T-cell (primary cell): ENCODE measurements at places on chromosomes 3 and 15.

- H3K4me3 ChIP-seq: no peak overlapping the region
- no peak for DNase-seq
- no peak overlapping the region for H3K27ac ChIP-seq
- no peaks in the 10 kb centered on the region for H3K4me1 ChIP-seq
- H3K27me3 ChIP-seq: peaks cover 24% of the 10 kb centered on the region
Observed at GRCh38 chr15:70156671-70157271, 59.1 kb upstream of the TLE3 start.

DNA sequence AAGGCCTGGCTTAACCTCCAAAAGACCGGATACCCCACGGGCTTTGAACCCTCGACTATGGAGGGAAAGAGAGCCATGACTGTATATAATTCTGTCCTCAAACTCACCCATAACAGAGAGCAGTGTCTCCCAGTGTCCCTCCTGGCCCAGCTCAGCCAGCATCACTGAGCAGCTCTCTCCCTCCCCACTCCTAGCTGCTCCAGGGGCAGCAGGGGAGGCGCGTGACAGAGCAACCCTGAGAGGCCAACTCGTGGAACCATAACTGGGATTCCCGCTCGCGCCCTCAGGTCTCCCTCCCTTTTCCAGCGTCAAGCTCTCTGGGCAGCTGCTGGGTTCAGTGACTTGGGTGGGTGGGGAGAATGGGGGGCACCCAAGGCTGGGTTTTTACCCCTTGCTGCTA lies 561 bp upstream of the CPLX3 start:
- H3K4me1 ChIP-seq: peaks cover 11% of the 10 kb centered on the region
- H3K4me3 ChIP-seq: no peak overlapping the region
- H3K36me3 ChIP-seq: no peaks in the 10 kb centered on the region
- peaks cover 2% of the 10 kb centered on the region for H3K27me3 ChIP-seq

GRCh38 chr15:91965501-91966193 lies 112.1 kb downstream of the SLCO3A1 start:
- no peak for DNase-seq
- no peak overlapping the region for H3K27ac ChIP-seq
- H3K4me1 ChIP-seq: peaks cover 12% of the 10 kb centered on the region
- no peaks in the 10 kb centered on the region for H3K36me3 ChIP-seq

DNA sequence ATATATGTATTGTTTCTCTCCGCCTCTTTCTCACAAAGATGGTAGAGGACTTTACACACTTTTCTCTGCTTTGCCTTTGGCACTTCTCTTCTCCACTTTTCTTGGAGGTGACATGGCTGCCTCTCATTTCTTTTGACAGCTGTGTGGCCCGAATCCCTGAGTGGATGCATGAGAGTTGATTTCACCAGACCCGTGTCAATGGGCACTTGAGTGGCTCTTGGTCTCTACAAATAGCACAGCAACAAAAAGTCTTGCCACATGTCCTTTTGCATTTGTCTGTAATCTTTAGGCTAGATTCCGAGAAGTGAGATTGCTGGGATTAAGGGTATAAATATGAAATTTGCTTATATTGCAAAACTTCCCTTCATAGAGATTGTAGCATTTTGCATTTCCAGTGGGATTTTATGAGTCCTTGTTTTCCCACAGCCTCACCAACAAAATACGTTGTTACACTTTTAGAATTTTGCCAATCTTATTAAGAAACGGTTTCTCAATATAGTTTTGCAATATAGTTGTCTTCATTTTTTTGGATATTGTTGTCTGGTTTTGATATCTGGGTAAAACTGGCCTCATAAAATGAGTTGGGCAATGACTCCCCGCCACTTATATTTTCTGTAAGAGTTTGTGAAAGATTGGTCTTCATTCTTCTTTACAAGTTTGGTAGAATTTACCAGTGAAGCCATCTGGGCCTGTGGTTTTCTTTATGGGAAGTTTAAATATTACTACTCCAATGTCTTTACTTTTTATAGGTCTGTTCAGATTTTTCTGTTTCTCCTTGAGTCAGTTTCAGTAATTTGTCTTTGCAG lies 5.2 kb upstream of the TRPM1 start:
- no peak for DNase-seq
- H3K27me3 ChIP-seq: peaks cover under 1% of the 10 kb centered on the region
- H3K4me1 ChIP-seq: no peaks in the 10 kb centered on the region
- H3K27ac ChIP-seq: no peak overlapping the region
- no peak overlapping the region for H3K4me3 ChIP-seq

DNA sequence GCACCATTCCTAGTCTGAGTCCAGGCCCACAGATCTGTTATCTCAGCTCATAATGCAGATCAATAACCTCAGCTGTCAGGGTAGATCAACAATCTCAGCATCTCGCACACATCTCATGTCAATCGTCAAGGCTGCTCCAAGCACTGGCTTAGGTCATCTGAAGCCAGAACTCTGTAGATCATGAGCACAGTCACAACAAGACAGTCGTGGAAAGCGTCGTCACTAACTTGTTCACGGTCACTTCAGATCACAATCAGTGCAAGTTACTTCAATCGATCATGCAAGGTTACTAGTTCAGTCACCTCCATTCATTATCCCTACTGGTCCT lies 71.8 kb downstream of the RBPMS2 start:
- H3K27me3 ChIP-seq: no peaks in the 10 kb centered on the region
- peak overlapping the region; percentile 85 for H3K4me3 ChIP-seq
- peaks cover 40% of the 10 kb centered on the region for H3K4me1 ChIP-seq
- DNase-seq: no peak
- H3K36me3 ChIP-seq: no peaks in the 10 kb centered on the region
- peak overlapping the region; percentile 58 for H3K27ac ChIP-seq

DNA sequence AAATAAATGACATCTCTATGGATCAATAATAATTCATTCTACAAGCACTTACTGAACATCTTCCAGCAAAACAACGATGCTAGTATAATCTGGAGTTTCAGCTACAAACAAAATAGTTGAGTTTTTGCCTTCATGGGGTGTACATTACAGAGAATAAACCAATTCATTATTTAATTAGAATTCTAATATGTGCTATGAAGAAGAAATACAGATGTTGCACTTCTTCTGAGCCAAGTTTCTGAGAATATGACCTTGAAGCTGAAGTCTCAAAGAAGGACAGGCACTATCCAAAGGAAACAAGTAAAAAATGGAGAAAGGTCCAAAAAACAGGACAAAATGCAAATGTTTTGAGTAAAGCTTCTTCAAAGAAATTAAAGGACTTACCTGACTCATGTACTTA lies 94.2 kb downstream of the SENP7 start:
- no peaks in the 10 kb centered on the region for H3K27me3 ChIP-seq
- no peaks in the 10 kb centered on the region for H3K36me3 ChIP-seq
- peaks cover 9% of the 10 kb centered on the region for H3K4me1 ChIP-seq
- no peak overlapping the region for H3K4me3 ChIP-seq

GRCh38 chr3:64234571-64234970 lies 9.3 kb upstream of the PRICKLE2 start:
- no peak overlapping the region for H3K27ac ChIP-seq
- H3K4me1 ChIP-seq: no peaks in the 10 kb centered on the region
- no peak overlapping the region for H3K4me3 ChIP-seq
- H3K27me3 ChIP-seq: peaks cover 13% of the 10 kb centered on the region

GRCh38 chr3:169295912-169296570 lies 367.5 kb downstream of the MECOM start:
- DNase-seq: no peak
- H3K27ac ChIP-seq: no peak overlapping the region
- H3K4me3 ChIP-seq: no peak overlapping the region
- no peaks in the 10 kb centered on the region for H3K27me3 ChIP-seq
- H3K4me1 ChIP-seq: no peaks in the 10 kb centered on the region

GRCh38 chr3:162597226-162597625 lies 1100.6 kb downstream of the OTOL1 start:
- no peak overlapping the region for H3K27ac ChIP-seq
- no peak for DNase-seq
- H3K4me1 ChIP-seq: no peaks in the 10 kb centered on the region
- H3K36me3 ChIP-seq: no peaks in the 10 kb centered on the region
- H3K27me3 ChIP-seq: no peaks in the 10 kb centered on the region
- no peak overlapping the region for H3K4me3 ChIP-seq

DNA sequence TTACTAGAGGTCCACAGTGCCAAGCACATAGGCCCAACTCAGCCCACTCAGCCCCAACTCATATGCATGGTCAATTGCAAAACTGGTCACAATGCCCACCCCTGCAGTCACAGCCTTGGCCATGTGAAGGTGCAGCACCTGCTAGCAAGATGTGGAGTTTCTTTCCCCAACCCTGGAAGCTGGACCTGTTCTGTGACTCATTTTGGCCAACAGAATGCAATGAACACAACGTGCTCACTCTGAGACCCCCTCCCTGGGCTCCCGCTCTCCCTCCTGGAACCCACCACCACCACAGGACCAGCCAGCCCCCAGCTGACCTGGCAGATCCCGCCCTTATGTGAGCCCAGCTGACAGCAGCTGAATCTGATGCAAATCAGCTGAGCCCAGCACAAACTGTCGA lies 34.4 kb downstream of the ALDH1L1 start:
- H3K4me1 ChIP-seq: no peaks in the 10 kb centered on the region
- DNase-seq: no peak
- H3K27me3 ChIP-seq: peaks cover 3% of the 10 kb centered on the region
- no peak overlapping the region for H3K4me3 ChIP-seq
- no peaks in the 10 kb centered on the region for H3K36me3 ChIP-seq
- no peak overlapping the region for H3K27ac ChIP-seq

GRCh38 chr15:35626571-35627318 lies 80.8 kb upstream of the DPH6 start:
- no peak for DNase-seq
- no peaks in the 10 kb centered on the region for H3K36me3 ChIP-seq
- no peak overlapping the region for H3K27ac ChIP-seq

DNA sequence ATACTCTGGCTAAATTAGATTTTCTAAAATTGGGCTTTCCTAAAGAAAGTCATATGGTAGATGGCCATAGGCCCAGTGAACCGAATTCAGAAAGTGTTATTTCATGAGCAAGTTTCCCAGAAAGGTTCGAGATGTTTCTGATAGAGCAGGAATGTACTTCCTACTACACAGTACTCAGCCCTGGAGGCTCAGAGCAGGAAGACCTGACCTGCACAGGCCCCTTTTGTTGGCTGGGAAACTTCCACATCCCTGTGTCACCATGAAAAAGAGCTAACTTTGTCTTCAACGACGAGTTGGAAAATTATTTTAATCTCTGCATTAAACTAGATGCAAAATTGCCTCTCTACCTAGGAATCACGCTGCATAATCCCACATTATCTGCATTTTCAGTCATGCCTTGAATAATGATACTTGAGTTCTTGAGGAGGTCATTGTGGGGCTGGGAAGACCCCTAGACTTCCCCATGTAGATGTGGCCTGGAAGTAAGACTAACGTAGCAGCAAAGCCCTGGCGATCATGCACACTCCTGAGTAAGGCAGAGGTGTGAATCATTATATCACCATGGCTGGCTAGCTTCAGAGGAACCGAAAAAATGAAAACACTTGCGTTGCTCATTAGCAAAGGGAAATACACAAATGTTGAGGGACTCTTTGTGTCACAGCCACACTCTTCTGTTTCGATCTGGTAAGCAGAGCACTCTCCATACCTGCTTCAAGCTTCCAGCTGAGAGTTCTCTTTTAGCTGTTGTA lies 47.1 kb downstream of the CMTM7 start:
- DNase-seq: no peak
- H3K27me3 ChIP-seq: no peaks in the 10 kb centered on the region
- peaks cover 66% of the 10 kb centered on the region for H3K4me1 ChIP-seq
- no peak overlapping the region for H3K4me3 ChIP-seq
